ENCODE measurements at places on chromosomes 1 and 21.

DNA sequence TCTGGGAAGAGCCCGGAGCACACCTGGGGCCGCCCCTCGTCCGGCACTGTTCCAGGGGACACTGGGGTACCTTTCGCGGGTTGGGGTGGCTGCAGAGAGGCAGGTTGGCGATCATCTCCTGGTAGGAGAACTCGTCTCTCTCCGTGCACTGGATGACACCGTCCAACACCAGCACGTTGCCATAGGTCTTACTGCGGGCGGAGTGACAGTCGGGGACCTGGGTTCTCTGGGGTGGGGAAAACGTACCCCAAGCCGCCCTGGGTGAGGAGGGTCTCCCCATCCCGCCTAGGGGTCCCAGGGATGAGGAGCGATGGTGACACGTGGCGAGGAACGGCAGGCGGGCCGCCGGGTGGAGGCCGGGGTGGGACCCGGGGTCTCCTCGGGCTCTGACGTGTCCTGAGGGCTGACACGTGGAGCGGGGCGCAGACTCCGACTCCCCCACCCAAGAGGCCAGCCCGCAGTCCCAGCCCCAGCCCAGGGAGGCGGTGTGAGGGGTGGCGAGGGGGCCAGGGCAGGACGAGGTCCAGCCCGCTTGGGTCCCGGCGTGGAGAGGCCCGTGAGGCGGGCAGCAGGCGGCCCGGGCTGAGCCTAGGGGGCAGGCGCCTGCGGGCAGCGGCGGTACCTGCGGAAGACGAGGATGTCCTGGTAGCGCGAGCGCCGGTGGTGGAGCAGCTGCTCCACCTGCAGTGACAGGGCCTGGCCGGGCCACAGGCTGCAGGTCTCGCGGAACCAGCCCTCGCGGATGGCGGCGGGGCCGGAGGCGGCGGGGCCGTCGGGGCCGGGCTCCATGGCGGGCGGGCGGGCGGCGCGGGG is 457 bp downstream of the SRM start:
- DNase-seq: no peak

DNA sequence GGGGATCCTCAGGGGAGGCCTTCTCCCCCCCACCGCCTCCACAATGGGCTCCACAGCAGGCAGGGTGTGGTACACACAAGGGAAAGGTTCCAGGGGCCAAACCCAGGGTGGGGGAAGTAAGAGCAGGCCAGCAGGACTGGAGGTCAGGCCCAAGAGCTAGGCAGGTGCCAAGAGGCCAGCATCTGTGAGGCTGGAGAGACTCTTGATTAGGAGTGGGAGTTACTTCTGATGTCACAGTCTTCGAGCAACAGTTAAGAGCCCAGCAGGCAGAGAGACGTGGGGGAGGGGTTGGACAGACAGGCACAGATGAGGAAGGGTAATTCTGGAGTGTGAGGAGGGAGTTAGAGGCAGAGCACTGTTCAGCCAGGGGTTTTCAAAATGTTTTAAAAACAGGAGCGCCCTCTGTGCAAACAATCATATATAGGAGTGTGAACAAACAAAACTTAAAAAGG is 55.8 kb downstream of the SLC9A1 start:
- DNase-seq: no peak

DNA sequence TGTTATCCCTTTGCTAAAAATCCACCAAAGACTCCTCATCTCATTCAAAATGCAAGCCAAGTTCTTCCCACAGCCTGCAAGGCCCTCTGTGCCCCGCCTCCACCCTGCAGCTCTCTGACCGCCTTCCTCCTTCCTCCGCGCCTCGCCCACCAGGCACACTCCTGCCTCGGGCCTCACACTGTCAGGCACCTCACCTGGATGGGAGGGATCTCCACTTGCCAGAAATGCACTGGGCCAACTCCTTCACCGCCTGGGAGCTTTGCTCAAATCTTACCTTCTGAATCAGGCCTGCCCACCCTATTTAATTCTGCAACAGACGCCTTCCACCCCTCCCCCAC is 26.2 kb downstream of the PGBD5 start:
- no peak for DNase-seq

- no peak for DNase-seq
Measured at GRCh38 chr21:41152147-41152546, 15.8 kb upstream of the BACE2 start.

DNA sequence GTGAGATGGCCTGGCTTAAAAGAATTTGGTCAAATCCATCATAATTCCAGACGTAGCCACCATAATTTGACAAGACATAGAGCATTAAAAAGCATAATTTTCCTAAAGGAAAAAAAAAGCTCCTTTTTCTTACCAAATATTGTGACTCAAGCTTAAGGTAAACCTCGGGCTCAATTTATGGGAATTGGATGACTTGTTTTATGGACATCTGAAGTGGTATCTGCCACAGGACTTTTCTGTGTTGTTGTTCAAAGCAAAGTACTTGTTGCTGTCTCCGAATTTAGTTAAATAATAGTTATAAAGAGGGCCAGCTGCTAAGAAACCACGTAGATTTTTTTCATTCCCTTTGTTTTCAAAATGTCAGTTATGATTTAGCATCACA is 1.1 kb downstream of the MPZL1 start:
- DNase-seq: no peak

DNA sequence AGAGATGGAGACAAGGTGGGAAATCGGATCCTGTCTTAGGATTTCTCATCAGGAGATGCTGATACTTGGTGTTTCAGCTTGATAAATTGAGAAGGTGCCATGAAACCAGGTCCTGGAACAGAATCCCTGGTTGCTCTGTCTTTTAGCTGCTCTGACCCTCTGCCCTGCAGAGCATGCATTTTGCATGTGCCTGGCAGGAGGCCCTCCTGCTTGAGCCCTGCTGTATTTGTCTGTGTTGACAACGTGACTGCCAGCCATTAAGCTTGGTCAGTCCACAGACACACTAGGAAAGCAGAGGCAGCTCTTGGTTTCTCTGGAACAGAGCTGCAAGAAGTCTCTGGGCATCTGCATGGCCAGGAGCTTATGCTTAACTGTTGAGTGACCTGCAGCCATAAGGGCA is 2.5 kb downstream of the SLC25A44 start:
- DNase-seq: no peak

DNA sequence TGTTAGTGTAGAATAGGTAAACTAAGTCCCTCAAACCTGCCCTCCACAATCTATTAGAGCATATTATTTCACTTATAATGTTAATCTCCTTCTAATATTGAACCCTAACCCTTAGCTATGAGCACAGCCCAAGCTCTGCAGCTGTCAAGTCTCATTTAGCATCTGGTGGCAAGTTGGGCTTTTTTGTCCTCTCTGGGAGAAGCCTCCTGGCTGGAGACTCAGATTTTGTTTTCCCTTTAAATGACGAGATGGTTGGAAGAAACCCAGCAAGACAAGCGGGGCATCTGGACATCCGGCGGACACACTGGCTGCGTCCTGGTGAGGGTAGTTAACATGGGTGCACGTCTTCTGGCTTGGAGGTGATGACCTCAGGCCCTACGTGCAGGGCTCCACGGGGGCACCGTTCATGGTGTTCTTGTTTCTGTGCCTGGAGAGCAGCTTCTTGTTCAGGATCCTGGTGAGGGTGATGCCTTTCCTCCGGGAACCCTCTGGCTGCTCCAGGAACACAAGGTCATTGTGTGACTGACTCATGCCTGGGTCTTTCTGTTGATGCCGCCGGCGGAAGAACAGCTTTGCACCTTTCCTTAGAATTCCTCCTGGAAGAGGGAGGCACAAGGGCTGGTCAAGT is 9.7 kb upstream of the PRDM15 start:
- DNase-seq: no peak

DNA sequence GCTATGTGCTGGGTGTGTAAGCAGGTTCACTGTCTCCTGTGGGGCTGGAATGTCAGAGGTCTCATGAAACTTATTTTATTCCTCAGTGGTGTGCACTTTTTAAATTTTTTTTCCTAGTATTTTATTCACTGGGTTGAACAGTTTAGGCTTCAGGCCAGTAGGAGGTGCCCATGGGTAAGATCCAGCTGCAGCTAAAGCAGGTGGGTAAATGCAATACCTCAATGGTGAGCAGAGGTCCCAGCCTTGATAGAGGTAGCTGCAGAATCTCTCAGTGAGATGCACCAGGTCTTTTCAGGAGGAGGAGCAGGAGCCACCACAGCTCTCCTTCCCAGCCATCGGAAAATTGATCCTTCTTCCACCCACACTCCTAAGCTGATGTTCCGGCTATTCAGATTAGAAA is 12.6 kb upstream of the OR6N2 start:
- no peak for DNase-seq
